ENCODE measurements at places on chromosomes 7 and 10.

- DNase-seq, result no peak
Observed at GRCh38 chr10:80133206-80133605, 676 bp downstream of the PLAC9 start.

DNA sequence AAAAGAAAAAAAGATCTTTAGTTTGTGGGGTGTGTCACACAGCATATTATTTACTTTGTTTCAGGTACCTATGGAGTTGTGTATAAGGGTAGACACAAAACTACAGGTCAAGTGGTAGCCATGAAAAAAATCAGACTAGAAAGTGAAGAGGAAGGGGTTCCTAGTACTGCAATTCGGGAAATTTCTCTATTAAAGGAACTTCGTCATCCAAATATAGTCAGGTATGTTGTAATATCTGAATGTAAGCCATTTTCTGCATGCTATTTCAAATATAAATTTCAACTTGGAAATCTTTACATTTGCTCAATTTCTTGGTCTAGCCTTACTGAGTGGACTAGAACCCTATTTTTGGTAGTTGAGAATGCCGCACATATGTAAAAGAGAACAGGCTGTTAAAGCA, 6.4 kb downstream of the CDK1 start:
- DNase-seq, result no peak

GRCh38 chr10:62306663-62307062, 38.0 kb upstream of the RTKN2 start:
- DNase-seq, result no peak

DNA sequence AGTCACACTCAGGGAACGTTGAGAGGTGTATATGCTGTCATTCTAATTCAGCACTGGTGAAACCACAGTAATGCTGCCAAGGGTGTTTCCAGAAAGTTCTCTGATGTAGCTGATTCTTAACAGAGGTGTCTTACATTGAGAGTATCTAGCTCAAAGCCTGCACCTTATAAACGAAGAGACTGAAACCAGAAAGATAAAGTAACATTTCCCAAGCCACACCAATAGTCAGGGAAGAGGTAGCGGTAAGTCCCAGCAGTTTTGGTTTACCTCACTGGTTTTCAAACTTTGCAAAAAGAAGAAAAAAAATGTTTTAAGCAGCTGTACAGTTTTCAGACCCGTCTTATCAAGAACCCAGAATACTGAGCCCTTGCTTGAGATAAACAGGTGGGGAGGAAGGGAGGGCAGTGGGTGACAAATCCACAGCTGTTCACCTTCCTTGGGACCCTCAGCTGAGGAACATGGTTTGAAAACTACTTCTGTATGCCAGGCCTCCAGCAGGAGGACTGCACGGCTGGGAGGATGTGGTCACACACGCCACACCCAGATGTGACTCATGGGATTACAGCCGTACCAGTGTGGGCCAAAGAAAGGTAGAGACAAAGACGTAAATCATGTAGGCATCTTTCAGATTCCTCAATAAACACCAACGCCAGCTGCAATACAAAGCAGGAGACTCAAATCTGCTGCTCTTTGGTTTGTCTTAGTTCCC, 63.9 kb upstream of the GSDME start:
- DNase-seq, result no peak

- DNase-seq, result no peak
Observed at GRCh38 chr7:158536871-158537515, 50.6 kb downstream of the PTPRN2 start.

DNA sequence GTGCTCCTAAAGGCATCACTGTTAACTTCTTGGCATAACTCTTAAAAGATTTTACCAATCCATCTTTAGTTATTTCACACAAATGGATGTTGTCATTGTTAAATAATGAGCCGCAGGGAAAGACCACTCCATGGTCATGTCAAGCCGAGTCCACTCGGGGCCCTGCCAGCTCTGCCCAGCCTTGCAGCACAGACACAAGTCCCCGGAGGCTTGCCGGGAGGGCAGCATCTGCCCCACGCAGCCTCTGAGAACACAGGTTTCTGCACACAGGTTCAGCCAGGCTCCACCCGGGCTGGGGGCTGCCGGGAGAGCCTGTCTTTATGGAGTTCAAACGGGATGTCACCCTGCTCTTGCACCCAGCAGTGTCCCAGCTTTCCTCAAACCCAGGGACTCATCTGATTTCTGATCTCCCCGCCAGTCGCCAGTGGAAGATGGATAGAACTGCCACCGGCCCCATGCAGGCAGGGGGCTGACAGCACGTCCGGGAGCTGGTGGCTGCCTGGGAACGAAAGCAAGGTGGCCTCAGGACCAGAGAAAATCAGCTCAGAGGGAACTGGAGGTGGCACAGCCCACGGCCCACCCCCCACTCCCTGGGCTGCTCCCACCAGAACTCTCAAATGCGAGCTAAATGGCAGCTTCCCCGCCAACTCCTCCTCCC, 156.2 kb downstream of the TCERG1L start:
- no peak for DNase-seq

DNA sequence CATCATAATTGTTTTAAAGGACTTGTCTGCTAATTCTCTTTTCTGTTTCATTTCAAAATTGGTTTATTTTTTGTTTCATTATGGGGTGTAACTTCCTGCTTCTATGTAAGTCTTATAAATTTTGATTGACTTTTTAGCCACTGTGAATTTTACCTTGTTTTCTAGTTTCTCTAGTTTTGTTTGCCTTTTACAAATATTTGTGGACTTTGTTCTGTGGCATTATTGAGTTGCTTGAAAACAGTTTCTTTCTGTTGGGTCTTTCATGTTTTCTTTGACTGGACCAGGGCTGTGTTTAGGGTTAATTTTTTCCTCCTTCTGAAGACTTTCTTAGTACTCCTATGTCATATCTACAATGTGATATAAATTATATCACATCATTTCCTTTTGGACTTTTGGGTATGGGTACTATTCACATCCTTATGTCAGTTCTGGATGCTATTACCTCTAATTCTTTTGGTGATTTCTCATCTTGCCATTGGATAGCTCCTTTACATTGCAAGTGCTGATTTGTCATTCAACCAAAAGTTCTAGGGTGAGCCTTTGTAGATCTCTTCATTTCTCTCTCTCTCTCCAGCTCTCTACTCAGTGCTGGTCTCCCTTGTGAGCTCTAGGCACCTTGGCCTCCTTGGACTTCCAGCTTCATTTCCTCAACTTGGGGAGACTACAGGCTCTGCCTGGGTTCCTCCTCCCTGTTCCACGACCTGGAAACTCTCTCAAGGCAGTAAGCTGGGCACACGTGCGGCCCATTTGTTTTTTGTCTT, 36.9 kb downstream of the MLLT10 start:
- no peak for DNase-seq

DNA sequence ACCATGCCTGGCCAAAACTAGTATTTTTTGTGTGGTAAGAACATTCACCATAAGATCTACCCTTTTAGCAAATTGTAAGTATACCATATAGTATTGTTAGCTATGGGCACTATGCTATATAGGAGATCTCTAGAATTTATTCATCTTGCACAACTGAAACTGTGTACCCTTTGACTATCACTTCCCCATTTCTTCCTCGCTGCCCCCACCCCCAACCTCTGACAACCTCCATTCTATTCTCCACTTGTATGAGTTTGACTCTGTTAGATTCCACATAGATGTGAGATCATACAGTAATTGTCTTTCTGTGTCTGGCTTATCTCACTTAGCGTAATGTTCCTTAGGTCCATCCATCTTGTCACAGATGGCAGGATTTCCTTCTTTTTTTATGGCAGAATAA, 3.6 kb downstream of the CASP7 start:
- DNase-seq, result no peak

DNA sequence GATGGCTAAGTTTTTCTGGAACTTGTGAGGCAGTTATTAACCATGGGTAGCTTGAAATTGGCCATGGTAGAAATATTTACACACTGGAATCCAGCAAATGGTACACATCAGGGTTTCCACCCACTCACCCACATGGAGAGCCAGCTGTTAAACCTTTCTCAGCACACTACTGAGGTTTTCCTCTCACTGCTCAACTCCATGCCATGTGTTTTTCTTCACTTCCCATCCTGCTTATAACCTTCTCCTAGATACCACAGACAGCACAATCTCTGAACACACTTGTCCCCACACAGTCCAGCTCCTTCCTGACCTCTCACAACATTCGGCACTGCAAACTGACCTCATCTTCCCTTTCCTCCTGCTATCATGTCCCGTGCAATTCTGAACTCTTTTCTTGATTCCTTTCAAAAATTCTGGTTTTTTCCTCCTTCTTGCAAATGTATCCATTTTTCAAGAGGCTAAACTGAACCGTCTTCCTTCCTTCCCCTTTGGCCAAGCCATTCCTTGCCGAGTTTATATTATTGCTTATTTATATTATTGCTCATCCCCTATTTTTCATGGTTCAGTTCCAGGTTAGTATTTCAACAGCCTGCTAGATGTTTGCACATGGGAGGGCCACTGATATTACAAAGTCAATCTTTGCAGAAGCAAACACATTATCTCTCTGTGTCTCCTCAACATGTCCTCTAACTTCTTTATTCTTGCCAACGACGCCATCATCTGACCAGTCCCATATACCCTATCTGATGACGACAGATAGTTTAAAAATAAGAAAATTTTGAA, 606.4 kb downstream of the SORCS1 start:
- DNase-seq, result no peak

DNA sequence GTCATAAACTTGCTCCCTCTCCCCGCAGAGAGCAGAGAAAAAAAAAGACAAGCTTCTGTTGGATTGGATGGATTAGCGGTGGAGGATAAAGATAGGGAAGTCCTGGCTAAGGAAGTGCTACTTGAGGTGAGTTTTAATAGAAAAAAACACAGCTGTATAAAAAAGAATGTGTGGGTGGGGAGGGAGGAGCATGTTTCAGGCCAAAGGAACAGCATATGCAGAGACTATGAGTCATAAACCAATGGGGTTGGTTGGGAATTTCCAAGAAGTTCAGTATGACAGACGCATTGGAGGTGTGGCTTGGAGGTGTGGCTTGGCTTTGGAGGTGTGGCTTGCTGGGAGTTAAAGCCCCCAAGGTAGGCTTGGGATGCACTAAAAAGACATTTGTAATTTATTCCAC, 103.0 kb upstream of the LSM8 start:
- no peak for DNase-seq

DNA sequence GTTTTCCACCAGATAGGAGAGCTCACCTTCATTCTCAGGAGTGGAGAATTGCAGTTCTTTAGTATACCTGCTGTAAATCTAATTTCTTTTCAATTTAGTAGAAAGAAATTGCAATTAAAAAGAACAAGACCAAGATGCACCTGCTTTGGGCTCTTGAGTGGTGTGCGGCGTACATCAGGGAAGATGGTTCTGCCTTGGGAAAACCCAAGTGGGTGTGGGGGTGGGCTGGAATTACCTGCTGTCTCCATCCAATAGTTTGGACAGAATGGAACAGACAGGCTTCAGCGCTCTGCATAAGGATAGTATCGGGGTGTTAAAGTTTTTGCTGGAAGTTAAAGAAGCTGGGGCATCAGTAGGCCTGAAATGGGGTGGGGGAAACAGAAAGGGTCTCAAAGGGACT, 7.2 kb upstream of the ADCY1 start:
- no peak for DNase-seq

DNA sequence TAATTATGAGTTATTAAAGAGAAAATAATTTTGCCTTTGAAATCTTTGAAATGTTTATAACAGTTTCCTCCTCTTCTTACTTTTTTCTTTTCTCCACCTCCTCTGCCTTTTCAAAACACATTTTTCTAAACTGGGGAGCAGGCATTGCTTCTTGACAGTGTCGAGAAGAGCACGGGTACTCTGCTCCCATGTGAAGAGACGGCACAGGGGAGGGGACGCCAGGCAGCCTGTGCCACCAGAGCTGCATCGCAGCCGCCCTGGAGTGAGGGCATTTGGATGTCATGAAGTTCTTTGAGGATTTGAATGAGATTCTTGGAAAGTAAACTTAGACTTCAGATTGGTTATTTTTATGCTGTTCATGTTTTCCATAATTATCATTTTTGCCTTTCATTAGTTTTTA, 149.7 kb downstream of the ACTR3B start:
- no peak for DNase-seq

DNA sequence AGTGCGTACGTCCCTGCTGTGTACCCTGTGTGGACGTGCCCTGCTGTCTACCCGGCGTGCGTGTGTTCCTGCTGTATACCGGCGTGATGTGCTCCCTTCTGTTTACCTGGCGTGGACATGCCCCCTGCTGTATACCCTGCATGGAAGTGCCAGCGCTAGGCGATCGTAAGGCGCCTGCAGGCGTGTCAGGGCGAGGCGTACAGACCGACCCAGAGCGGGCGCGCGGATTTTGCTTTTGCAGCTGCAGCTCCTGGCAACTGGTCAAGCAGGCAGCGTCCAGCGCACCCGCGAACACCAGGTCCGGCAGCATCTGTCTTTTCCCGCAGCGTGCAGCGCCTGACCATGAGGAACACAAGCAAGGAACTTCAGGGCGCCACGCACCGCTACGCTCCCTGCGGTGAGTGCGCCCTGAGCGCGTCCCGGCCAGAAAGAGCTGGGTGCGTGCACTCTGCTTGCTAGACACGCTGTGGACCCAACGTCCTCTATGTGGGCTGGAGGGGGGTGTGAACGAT, 680 bp downstream of the C7orf57 start:
- no peak for DNase-seq

DNA sequence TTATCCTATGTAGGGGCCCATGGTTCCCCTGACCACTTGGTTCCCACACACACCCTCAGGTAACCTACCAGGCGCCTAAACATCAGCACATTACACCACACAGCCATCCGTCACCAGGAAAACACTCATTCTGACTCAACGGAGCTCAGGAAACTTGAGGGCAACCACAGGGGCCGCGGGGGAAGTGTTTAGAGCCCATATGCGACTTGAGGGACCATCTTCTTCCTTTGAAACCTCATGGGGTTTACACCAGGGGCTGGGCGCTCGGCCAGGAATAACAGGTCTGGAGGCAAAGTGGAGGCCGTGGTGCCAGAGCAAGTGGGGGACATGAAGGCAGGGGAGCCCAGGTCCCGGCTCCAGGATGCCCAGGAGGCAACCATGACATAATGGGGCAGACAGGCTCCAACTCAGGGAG, 1.5 kb downstream of the STX1A start:
- DNase-seq, result no peak

GRCh38 chr7:133618970-133619369, 366.1 kb downstream of the EXOC4 start:
- DNase-seq, result no peak

GRCh38 chr10:53547364-53547763, 774.8 kb upstream of the MBL2 start:
- DNase-seq, result no peak

DNA sequence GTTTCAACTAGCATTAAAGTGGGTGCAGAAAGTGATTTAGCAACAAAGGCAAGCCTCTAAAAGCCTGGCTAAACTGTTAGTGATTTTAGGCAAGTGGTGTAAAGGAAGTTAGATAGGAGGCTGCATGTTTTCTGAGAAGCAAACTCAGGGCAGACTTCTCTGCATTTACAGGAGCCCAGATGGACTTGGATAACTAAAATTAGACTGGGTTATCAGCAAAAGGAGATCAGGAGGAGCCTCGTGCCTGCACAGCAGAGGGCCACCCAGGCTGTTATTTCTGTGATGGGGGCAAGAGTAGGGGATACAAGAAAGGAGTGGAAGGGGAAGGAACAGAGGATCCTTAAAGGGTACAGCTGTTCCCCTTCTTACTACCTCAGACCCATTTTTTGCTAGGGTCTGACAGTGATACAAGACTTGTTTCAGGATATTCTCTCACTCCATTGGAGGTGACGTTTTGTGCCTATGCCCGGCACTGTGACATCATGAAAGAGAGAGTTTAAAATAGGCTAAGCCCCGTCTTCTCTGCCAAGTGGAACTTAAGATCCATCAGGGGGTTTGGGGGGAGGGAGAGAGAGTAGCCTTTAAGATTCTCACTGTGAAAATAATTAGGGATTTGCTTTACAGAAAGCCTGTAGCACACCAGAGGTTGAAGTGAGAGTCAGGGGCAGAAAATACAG, 49.6 kb upstream of the PDCD4 start:
- DNase-seq, result no peak

GRCh38 chr7:115233809-115234208, 311.9 kb downstream of the MDFIC start:
- no peak for DNase-seq
